ENCODE measurements at places on chromosomes 3 and 15.

DNA sequence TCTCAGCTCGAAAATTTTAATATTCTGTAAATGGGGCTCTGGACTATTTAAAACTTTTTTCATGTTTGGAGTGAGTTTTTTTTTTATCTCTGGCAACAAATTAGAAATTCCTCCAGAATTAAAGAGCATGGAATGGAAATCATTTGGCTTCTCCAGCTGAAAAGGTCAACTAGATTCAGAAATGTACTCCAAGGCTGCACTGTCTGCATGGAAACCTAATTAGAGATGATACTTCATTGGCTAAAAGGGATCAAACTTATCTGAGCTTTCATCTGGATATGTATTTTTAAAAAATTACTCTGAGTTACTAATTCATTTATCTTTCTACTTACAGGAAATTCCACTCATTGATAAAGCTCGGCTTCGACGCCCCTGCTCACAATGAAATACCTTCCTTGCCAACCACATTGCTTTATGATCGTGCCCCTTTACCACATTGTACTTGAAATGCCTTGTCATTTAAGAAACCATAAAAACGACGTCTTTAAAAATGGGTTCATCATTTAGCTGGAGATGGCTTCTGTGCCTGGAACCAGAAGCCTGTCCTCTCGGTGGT lies 285.5 kb upstream of the ICE2 start:
- no peak for DNase-seq

GRCh38 chr15:70190965-70191364 lies 93.2 kb upstream of the TLE3 start:
- DNase-seq, result no peak

DNA sequence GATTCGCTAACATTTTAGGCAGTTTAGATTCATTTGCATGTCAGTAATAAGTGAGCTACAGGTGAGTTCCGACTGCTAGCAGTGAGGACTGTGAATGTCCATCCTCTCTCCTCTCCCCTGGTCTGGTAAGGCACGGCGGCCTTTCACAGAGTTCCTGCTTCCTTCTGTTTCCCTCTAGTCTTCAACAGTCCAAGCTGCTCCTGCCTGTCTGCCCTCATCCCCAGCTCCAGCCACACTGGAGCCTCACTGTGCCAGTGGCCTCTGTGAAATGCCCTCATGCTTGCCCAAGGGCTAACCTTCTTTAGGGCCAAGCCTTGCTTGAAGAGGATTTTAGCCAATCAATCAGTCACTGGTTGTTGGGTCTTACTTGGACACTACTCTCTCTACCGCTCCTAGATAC lies 145.8 kb upstream of the BHLHE40 start:
- DNase-seq, result no peak

DNA sequence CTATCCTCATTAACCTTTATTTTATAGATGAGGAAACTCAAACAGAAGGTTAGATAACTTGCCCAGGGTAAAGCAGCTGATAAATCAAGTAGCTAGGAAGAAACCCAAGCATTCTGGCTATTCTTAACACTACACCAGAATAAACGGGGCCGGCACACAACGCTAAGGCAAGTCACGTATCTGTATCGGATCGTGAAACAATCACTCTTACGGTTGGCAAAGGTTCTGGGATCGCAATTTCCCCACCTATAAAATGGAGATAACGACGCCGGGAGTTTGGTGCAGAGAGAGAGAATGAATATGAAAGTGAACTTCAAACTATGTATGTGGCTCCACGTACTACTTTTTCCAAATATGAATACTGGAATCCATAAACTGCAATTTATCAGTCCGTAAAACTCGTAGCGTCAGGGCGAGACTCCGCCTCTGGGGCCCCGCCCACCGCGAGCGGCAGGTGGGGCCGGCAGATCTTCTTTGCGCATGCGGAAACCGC lies 252 bp upstream of the ARMC8 start:
- DNase-seq, result peak; percentile 92

- no peak for DNase-seq
These were observed 2.5 kb downstream of the SEMA3B start for GRCh38 chr3:50271314-50271936.

- no peak for DNase-seq
These were observed 2.7 kb upstream of the CSTA start for GRCh38 chr3:122322095-122323075.

GRCh38 chr3:42134867-42135464 lies 43.8 kb downstream of the TRAK1 start:
- DNase-seq, result no peak

GRCh38 chr3:41199866-41200668 lies 762 bp downstream of the CTNNB1 start:
- peak; percentile 30 for DNase-seq

- DNase-seq, result no peak
These were observed 58.5 kb downstream of the GRIP2 start for GRCh38 chr3:14481646-14482036.

GRCh38 chr3:26081166-26081565 lies 291.3 kb downstream of the OXSM start:
- no peak for DNase-seq

DNA sequence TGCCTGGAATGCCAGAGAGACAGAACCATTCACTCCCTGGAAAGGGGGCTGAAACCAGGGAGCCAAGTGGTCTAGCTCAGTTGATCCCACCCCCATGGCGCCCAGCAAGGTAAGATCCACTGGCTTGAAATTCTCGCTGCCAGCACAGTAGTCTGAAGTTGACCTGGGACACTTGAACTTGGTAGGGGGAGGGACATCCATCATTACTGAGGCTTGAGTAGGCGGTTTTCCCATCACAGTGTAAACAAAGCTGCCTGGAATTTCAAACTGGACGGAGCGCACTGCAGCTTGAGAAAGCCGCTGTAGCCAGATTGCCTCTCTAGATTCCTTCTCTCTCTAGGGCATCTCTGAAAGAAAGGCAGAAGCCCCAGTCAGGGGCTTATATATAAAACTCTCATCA lies 310.7 kb upstream of the DPPA4 start:
- no peak for DNase-seq

DNA sequence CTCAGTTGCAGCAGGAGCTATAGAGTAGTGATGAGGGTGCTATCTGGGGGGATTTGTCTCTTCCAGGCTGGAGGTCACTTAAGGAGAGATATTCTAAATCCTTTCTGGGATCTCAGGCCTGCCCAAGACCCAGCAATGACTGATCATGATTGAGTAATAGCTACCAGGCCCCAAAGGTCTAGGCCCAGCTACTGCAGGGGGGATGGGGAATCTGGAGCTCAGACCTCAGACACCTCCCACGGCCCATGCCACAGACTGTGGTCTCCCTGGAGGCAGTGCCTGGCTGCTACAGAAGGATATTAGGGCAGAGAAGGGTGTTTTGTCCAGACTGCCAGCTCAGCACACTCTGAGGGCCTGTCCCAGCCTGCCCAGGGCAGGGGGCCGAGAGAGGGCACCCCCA lies 6.9 kb downstream of the SLC38A3 start:
- peak; percentile 44 for DNase-seq

DNA sequence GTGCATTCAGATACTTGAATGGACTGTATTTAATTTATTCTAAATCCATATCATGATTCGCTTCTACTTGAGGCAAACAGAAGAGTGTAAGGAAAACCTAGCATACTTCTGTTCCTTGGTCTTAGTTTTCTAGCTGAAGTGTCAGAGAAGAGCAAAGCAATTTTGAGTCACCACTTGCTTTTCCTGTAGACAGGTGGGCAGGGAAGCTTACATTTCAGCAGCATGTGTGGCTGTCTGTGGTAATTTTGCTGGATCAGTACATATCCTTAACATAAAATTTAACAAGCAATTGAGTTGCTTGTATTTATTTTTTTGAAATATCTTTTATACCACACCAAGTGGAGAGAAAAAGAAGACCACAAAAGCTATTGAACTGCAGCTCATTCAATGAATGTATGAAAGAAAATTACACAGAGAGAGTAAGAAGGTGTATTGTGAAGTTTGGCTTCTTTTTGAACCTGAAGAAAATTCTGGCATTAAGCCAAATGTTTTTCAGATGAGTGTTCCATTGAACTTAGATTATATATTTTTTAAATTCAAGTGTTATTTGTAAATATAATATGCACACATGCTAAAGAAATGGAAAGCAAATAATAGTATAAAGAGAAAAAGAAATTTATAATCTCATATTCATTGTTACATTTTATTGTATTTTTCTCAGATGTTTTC lies 747.6 kb downstream of the NAALADL2 start:
- peak; percentile 10 for DNase-seq

DNA sequence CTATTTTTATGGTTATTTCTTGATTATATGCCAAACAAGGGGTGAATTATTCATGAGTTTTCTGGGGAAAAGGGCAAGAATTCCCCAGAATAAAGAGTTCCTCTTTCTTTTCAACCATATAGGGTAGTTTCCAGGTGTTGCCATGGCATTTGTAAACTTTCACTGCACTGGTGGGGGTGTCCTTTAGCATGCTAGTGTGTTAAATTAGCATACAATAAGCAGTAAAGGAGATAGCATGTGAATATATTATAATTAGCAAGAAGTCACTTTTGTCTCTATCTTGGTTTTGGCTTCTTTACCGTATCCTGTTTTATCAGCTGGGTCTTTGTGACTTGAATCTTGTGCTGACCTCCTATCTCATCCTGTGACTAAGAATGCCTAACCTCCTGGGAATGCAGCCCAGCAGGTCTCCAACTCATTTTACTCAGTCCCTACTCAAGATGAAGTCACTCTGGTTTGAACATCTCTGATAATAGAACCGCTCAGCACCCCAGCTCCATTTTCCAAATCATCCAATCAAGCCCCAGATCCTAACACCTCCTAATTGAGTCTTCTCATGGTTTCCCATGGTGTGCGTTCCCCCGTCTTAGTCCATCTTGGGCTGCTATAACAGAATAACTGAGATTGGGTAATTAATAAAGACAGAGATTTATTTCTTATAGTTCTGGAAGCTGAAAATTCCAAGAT lies 3.4 kb upstream of the SELENOT start:
- peak; percentile 96 for DNase-seq

- no peak for DNase-seq
These were observed 56.0 kb upstream of the CHRM5 start for GRCh38 chr15:33912326-33912725.

- peak; percentile 39 for DNase-seq
These were observed 76.9 kb upstream of the RPL32 start for GRCh38 chr3:12918231-12918630.

- DNase-seq, result no peak
These were observed 31.2 kb downstream of the DPH6 start for GRCh38 chr15:35514759-35515158.

- no peak for DNase-seq
These were observed 114.7 kb upstream of the GAP43 start for GRCh38 chr3:115508562-115508961.

DNA sequence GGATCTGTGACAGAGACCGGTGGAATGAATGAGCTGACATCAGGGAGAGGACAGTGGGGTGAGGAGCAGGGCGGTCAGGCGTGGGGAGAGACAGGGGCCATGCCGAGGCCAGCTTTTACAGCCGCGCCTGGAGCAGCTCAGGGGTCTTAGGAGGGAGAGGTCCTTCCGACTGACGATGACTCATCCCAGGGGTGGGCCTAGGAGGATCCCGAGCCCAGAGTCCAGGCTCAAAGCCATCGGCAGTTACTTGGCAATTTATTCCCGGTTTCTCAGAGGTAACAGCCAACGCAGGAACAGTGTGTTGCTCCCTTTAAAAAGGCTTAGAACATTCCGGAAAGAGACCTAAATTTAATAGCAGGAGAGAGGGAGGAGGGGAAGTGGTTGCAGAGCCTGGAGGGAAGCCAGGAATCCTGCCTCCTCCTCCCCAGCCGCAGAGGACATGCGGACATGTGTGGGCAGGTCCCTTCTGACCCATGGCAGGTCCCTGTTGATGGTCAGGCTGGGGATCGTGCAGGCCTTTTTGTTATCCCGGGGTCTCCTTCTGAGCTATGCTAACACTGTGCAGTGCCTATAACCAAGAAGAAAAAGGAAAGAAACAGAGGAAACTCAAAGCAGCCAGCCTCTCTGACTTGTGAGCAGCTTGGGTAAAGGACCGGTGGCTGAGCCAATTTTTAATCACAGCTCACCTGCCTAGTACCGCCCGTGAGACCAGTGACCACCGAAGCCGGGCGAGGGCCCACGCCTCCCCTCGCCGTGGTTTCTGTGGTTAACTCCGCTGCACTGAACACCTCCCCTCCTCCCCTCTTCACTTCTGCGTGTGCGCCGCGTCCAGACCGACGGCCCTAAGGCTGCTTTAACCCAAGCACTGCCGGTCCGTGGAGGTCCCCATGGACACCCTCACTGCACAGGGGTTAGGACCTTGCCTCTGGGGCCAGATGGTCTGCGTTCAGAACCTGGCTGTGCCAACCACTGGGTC lies 392.4 kb upstream of the PROK2 start:
- peak; percentile 6 for DNase-seq

DNA sequence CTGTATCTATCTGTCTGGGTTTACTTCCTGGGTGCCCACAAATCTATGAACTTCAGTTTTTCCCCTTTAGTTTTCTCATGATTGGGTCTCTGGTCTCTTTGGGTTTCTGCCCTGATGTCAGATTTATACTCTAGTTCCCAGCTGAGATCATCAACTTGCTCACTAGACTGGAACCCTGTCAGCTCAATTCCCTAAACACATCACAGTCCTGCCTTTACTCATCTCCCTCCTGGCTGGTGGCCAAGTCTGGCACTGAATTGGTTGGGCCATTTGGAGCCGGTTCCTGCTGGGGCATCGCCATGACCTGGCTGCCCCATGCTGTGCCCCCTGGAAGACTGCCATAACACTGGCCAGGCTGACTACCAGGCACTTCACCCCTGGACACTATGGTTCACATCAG lies 345.3 kb downstream of the CHST2 start:
- DNase-seq, result peak; percentile 66

GRCh38 chr3:61444782-61445181 lies 116.6 kb upstream of the PTPRG start:
- no peak for DNase-seq

GRCh38 chr3:182957226-182957625 lies 23.1 kb downstream of the DCUN1D1 start:
- no peak for DNase-seq

GRCh38 chr3:48301020-48301799 lies 32.3 kb downstream of the SPINK8 start:
- DNase-seq, result peak; percentile 82

DNA sequence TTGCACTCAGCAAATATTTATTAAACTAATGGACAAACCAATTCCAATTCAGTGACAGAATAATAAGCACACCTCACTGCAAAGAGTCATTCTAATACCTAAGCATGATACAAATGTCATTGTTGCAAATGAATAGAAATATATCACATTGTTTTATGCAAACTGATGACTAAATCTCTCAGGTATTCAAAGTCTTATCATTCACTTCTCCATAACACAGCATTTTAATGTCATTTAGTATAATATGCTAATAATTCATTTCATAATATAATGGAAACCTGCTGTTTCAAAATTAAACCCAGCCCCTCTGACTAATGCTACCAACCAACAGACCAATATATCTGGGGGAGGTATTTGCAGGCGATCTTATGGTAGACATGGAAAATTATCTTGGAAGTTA lies 71.8 kb downstream of the FGF7 start:
- no peak for DNase-seq

GRCh38 chr15:59887211-59887610 lies 116.9 kb upstream of the FOXB1 start:
- no peak for DNase-seq

- DNase-seq, result no peak
These were observed 38.9 kb upstream of the PIK3CB start for GRCh38 chr3:138873471-138874278.
